ENCODE measurements at places on chromosomes 3 and 15.

GRCh38 chr3:73060302-73060723 lies 1.1 kb upstream of the EBLN2 start:
- DNase-seq = no peak

GRCh38 chr3:126129398-126129891 lies 45.5 kb upstream of the SLC41A3 start:
- peak; percentile 48 for DNase-seq

GRCh38 chr3:10189557-10190354 lies 25.0 kb downstream of the IRAK2 start:
- peak; percentile 95 for DNase-seq

DNA sequence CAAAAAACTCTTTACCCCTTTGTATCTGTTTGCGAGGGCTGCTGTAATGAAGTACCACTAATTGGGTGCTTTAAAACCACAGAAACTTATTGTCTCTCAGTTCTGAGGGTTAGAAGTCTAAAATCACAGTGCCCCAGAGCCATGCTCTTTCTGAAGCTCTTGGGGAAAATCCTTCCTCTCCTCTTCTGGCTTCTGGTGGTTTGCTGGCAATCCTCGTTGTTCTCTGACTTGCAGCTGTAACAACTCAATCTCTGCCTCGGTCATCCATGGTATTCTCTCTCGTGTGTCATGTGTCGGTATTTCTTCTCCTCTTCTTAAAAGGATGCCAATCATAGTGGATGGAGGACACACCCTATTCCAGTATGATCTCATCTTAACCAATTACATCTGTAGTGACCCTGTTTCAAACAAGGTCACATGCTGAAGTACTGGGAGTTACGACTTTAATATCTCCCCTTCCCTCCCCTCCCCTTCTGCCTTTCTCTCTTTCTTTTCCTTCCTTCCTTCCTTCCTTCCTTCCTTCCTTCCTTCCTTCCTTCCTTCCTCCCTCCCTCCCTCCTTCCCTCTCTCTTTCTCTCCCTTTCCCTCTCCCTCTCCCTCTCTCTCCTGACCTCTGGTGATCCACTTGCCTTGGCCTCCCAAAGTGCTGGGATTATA lies 6.5 kb upstream of the ARL8B start:
- DNase-seq = no peak

DNA sequence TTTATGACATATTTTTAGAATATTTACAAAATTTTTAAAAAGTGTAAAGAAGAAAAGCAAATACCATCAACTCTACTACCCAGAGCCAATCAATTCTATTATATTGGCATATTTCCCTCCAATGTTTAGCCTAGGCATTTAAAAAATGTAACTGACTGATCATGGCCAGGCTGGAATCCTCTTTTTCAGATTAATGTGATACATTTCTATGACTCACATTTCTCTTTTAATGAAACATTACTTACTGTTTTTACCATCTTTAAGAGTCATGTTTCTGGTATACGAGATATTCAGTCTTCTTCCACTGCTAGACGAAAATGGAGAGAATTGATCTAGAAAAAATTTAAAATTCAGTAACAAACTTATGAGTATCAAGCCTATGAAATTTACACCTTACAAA lies 53.4 kb upstream of the DCUN1D1 start:
- DNase-seq = no peak

DNA sequence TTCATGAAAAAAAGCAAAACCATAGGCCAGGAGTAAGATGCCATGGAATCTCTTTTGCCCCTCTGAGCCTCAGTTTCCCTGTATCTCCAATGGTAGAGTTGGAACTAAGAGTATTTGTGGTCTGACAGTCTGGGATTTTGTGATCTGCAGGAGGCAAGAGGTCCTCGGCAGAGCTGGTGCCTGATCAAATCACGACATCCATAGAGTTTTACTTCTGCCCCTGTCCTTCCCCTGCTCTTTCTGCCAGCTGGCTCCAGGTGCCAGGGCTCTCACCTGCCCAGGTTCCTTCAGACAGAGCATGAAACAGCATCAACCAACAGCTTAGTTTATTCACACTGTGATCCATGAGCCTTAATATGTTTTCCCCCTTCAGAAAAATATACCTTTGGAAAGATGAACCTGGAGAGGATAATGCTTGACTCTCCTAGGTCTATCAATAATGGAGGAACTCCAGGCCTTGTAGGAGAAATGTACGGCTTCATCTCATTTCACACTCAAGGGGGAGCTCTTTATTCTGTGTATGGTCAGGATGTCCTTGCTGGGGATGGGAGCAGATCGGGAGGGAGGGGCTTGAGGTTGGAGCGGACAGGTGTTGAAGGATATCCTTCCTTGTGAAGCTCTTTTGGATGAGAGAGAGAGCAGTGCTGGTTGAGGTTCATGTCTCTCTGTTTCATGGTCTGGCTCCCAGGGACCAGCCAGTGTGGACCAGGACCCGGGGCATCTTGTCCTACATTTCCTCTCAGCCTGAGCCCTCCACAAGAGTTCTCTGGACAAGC lies 309.9 kb downstream of the RPLP1 start:
- no peak for DNase-seq

DNA sequence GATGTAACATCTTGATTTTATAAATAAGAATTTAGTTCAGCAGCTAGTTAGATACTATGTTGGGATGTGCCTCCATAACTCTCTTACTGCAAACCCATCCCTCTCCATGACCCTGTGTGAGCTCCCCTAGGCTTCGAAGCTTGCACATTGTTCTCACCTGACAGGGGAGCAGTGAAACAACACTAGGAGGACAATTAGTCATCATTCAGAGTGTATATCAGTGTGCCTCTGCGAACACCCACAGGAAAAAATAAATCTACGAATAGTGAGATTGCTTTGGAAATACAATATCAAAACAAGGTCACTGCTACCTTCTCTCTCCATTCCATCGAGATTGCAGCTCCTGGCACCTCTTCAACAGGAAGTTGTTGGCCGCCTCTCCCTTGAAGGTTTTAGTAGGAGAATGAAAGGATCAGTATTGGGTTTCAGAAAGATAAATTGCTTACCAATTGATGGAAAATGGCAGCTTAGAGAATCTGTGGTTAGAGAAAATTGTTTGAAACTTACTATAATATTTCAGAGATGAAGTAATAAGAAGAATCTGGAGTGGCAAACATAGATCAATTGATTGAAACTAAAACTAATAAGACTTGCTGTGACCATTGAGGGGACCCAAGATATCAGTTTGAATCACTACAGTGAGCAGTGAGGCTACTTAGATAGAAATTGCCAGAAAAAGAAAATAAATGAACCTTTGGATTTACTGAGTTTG lies 103.2 kb downstream of the CHL1 start:
- no peak for DNase-seq

DNA sequence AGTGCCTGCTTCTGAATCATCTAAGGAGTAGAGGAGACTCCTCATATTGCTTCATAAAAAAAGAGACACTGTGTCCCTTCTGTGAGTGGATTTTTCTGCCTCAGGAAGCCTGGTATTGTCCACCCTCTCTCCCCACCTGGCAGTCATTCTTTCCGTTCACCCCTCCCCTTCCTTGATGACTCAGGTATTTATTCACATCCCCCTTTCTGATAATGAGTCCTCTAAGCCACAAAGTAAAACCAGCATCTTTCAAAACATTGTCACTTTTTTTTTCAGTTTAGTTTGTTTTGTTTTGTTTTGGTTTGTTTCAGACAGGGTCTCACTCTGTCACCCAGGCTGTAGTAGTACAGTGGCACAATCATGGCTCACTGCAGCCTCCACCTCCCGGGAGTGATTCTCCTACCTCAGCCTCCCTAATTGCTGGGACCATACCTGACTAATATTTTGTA lies 65.2 kb upstream of the UBE2E1 start:
- peak; percentile 52 for DNase-seq

GRCh38 chr3:161549261-161549660 lies 52.7 kb downstream of the OTOL1 start:
- DNase-seq = no peak

GRCh38 chr3:50028346-50028745 lies 60.4 kb upstream of the RBM5 start:
- DNase-seq = no peak

- peak; percentile 17 for DNase-seq
Measured at GRCh38 chr3:13229273-13229949, 156.2 kb upstream of the IQSEC1 start.

DNA sequence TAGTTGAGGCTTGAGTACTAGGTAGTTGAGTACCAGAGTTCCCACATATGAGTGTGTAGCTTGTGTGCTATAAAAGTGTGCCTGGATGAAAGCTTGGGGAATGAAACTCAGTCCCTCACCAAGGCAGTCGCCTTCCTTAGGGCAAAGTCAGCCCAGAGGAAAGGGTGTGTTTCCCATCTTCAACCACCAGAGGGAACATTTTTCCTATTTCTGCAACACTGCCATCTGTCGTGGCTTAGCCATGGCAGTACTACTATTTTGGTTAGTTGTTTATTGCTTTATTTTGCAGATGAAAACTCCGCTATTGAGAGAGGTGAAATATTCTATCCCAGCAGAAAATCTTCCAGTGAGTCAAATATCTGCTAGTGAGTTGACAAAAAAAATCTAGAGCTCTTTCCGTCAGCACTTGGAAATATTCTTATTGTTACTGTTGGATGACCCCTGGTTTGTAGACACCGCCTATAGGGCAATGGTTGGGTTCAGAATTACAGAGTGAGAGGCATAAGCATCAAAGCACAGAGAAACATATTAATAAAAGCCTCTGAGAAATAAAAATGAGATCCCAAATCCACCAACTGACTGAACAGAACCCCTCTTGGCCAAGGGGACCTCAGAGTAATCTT lies 239.9 kb downstream of the CPNE4 start:
- peak; percentile 69 for DNase-seq

GRCh38 chr3:124824286-124824915 lies 62.8 kb downstream of the ITGB5 start:
- no peak for DNase-seq

DNA sequence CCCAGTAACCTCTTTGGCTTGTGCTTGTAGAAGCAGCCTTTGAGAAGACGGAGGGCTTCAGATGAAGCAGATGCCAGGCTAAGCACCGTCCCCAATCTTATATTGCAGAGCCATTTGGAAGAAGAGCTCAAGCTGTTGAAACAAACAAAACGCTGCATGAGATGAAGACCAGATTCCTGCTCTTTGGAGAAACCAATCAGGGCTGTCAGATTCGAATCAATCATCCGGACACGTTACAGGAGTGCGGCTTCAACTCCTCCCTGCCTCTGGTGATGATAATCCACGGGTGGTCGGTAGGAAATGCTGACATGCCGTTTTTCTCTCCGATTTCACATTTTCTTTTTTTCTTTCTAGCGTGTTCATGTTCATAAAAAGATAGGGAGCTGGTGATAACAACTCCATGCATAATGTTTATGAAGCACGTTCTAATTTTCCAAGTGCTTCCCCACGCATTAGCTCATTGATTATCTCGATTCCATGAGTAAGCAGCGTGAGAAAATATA lies 106.5 kb downstream of the LIPC start:
- DNase-seq = no peak

GRCh38 chr3:174062923-174063322 lies 665.4 kb downstream of the NLGN1 start:
- DNase-seq = no peak

- DNase-seq = no peak
Measured at GRCh38 chr3:18345015-18345367, 80.1 kb downstream of the SATB1 start.

DNA sequence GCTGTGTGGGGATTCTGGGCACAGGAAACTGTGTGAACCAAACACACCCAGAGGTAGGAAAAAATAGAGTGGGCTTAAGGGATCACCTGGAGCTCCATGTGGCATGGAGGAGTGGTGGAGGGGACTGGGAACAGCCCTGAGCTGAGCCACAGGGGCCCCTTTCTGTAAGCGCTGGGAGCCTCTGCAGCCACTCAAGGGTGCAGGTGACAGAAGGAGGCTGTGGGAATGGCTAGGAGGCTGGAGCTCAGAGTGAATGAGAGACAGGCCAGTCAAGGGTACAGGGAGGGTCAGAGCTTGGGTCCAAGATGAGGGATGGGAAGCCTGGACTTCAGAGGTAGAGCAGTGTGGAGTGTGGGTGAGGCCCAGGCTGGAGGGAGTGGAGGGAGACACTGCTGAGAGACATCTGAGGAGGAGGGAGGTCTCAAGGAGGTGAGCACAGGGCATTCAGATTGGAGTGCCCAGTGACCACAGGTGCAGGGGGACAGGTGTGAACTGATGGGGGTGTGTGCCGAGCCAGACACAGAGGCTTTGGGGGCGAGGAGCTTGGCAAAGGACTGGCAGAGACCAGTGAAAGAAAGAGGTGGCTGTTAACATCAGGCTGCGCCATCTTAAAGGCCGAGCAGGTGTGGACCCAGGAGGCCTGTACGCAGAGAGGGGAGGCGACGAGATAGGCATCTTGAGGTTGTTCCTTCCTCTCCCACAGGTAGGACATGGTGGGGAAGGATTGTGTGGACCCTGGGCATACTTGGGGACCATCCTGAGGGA lies 56.8 kb downstream of the FGD5 start:
- no peak for DNase-seq

- no peak for DNase-seq
Measured at GRCh38 chr3:170203457-170203856, 18.8 kb upstream of the PRKCI start.

- DNase-seq = peak; percentile 67
Measured at GRCh38 chr3:128068156-128068620, 16.0 kb downstream of the SEC61A1 start.

DNA sequence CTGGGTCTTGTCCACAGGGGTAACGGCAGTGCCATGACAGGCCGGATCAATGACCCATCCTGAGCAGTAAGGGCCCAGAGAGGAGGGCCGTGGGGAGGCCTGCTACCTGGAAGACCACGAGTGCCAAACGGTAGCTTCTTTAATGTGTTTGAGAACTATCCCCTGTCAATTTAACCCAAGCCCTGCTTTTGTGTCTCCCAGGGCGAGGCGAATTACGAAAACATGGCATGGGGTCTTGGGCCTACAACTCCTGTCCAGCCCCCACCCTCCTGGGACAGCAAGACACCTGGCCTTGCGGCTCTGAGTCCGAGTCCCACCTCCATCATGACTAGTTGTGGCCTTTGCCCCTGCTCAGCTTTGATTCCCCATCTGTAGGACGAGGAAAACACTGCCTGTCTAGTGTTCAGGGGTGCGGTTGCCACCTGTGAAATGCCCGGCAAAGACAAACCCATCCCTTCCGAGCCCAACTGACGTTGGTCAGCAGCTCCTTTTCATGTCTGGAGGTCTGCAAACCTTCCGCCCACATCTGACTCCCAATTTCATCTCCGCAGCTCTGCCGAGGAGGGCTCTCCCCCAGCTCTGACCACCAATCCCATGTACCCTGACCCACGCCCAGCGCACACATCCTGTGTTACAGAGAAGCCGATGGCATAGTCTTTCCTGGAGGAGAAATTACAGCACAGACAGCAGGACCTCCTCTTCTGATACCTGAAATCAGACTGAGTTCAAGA lies 28.9 kb upstream of the SNRPA1 start:
- DNase-seq = no peak

DNA sequence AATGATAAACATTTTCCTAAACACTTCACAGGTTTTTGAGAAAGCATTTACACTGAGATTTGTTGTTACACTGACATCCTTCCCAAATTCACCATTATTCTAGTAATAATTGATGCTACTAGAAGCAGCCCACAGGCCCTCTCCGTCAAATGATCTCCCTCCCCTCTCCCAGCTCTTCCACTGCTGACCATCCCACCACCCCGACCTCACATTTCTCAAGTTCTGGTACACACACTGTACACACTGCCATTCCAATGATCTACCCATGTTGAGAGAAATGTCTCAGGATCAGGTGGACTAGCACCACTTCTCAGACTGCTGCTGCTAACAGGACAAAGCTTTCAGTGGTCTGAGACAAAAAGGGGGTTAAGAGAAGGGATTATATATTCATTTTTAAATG lies 3.5 kb downstream of the TBC1D5 start:
- no peak for DNase-seq

All from suppressor macrophage treated with lipopolysaccharide for 1 hour (primary cell).